ENCODE measurements at places on chromosomes 3 and 15.

GRCh38 chr15:66911131-66911700 is 154.2 kb upstream of the SMAD3 start:
- DNase-seq, result no peak

- no peak for DNase-seq
These were observed 35.8 kb upstream of the TNFSF10 start for GRCh38 chr3:172559020-172559419.

- DNase-seq, result no peak
These were observed 43.9 kb downstream of the PPCDC start for GRCh38 chr15:75067123-75067830.

GRCh38 chr15:90367576-90367975 is 15.5 kb downstream of the ZNF774 start:
- DNase-seq, result no peak

- no peak for DNase-seq
These were observed 74.0 kb upstream of the ETV5 start for GRCh38 chr3:186182850-186183249.

All from putamen (tissue), 1 donor.